Activated CD4-positive, CD25-positive, alpha-beta regulatory T cell (primary cell): ENCODE measurements at places on chromosomes 1 and 21.

DNA sequence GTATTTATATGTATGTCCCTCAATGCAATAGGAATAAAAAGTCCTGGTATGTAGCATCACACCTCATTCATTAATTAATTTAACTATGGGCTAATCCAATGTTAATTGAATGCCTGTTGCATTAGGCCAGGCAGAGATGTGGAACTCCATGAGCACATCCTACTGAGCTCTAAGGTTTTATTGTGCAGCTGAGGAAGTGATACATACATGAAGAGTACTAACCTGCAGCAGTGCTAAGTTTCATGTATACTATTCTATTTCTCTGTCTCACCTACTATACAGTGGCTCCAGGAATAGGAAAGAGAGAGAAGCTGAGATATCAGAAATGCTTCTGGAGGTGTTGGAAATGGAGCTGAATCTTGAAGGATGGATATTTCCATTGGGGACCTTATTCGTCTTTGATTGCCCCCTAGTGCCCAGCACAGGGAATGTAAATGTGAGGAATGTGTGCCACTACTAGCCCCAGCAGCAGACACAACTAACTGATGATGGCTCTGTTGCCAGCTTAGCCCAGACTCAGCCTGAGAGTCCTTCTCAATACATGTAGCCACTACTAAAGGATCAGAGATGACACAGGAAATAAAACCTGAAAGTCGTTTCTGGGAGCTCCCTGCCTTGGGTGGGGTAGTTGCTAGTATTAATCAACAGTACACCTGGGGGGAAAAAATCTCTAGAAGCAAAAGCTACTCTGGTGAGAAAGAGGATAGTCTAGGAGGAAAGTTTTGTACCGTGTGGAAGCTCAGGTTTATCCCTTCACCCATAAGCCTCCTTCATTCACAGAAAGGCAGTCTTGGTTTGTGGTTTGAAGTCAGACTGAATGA lies 173.3 kb upstream of the FOXD3 start:
- DNase-seq, result no peak

GRCh38 chr1:200767321-200767720 lies 28.6 kb downstream of the CAMSAP2 start:
- no peak for DNase-seq

GRCh38 chr1:243287652-243288051 lies 31.8 kb downstream of the SDCCAG8 start:
- no peak for DNase-seq

DNA sequence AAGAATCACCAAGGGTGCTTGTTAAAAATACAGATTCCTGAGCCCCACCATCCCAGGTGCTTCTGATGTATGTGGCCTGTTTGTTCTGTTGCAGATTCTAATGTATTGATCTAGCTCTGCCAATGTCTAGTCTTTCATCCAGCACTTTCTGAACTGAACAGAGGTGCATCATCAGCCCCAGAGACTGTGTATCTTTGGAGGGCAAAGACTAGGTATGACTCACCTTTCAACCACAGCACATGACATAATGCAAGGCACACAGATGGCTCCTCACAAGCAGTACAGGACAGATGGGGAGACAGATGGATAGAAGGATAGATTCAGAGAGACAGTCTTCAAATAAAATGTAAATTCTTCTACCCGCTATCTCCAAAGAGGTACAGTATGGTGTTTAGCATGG lies 32.3 kb downstream of the CD58 start:
- no peak for DNase-seq

- no peak for DNase-seq
These were observed 20.8 kb downstream of the ATP5PO start for GRCh38 chr21:33894736-33895288.

DNA sequence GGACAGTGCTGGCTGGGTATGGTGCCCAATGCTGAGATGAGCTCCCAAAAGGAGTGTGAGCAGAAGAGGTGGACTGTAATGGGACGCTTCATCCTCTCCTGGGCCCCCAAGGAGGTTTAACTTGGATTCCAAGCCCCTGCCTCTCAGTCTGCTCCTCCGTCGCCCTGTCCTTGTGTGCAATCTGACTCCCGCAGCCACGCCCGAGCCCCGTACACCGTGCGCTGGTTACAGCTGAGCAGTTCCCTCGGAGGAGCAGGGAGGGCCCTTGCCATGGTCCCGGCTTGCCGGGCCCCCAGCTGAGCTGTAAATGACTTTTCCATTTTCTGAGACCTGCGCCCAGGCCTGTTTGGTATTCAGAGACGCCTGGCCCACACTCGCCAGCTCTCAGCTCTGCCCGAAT lies 53.7 kb downstream of the PAX7 start:
- DNase-seq, result no peak

- DNase-seq, result no peak
These were observed 3.7 kb downstream of the RGS18 start for GRCh38 chr1:192161976-192162375.

DNA sequence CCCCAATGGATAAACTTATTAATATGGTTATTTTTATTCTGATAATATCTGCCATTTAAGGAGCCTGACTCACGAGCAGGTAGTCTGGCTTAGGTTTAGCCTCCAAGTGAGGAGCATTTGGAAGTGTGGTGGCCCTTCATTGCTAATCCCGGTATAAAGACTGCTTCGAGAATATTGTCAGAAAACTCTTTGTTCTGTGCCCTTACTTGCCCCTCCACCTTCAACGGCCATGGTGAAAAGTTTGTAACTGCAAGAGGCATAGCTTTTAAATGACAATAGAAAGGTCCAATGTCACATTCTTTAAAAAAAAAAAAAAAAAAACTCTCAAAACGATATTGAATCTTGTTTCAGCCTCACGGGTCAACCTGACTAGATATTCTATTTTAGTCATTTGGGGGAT lies 157.4 kb upstream of the PROX1 start:
- DNase-seq, result no peak

DNA sequence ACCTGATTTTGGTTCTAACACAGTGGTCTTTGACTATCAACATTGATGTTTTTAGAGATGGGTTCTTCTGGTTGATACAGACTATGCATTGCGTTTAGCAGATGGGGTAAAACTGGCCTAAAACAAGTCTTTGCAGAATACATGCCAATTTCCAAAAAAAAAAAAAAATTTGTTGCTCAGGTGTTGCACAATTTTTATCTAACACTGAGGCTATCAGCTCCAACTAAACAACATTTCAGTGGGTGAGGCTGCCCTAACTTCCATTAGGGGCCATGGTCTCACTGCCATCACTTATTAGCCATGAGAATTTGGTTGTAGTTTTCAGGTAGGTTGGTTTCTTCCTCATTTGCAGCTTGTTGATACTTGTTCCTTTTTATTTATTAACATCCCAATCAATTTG lies 14.0 kb downstream of the AGMAT start:
- no peak for DNase-seq

DNA sequence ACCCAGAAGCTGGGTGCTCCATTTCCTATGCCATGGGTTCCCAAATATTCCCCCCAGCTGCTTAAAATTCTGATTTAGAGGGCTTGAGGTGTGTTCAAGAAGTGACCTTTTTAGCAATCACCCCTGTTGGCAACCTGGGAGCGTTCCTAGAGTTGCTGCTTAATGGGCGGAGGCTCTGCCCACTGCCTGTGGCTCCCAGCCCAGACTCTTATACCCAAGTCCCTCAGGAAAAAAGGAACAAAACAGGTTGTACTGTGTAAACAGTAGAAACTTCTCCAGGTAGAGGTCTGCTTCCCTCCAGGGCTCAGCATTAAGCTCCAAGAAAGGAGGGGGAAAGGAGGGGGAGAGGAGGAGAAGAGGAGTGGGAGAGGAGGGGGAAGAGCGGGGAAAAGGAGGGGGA lies 14.6 kb upstream of the TENT5C start:
- no peak for DNase-seq

DNA sequence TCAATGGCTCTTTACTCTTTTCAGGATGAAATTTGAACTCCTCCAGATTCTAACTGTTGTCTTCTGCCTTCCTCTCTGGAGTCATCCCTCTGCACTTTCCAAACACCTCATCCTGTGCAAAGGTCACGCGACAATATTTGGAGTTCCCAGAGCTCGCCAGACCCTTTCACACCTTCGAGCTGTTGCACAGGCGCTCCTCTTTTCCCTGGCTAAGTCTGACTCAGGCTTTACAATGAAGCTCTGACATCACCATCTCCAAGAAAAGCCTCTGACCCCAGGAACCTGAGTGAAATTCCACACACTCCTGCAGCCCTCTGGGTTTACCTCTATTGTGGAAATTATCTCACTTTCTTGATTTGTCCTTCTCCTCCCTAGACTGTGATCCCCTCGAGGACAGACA lies 270.3 kb downstream of the RGS7 start:
- no peak for DNase-seq

- DNase-seq, result no peak
These were observed 45.5 kb upstream of the RASAL2 start for GRCh38 chr1:178048426-178048825.

DNA sequence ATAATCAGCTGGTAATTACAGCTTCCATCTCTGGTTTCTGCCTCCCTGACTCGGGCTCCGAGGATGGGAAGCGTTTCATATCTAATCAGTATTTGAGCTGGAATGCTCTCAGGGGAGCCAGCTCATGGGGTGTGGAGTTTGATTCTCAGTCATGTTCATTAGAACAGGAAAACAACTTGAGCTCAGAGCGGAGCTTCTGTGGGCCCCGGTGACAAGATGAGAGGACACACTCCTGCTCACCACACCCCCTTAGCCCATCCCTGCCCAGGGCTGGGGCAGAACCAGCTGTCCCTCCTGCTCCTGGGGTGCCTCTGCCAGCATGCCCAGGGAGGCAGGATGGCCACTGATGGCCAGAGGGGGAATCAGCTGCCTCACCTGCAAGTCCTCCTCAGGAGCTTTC lies 726.0 kb downstream of the PTPRU start:
- DNase-seq, result no peak

- no peak for DNase-seq
These were observed 51.3 kb upstream of the SLC45A1 start for GRCh38 chr1:8266436-8267165.

DNA sequence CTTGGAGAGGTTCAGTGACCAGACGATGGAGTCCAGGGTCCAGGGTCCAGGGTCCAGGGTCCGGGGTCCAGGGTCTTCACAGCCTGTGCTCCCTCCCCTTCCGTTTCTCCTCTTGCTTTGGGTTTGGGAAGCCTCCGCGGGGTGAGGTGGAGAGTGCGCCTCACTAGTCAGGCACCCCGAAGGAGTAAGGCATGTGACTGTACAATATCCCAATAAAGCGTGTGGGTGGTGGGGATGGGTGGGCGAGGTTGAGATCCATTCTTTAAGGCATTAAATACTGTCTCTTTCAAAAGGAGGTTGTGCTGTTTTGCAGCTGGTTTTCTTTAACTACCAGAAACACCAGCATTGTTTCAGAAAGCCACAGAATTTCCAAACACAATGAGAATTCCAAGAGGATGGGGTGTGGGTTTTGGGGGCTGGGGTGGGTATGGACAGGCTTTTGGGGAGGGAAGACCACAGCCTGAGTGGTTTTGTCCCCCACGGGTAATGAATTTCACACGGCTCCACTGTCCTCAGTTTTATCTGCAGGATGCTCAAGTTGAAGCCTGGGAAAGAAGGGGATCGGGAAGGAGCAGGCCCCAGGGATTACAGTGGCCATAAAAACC lies 65.7 kb downstream of the KIF26B start:
- DNase-seq, result no peak

- no peak for DNase-seq
These were observed 5.9 kb upstream of the KCNE2 start for GRCh38 chr21:34357889-34358288.

GRCh38 chr1:67683316-67683715 lies 1.7 kb upstream of the GADD45A start:
- no peak for DNase-seq

- no peak for DNase-seq
These were observed 374.6 kb upstream of the USP24 start for GRCh38 chr1:55589671-55590297.

DNA sequence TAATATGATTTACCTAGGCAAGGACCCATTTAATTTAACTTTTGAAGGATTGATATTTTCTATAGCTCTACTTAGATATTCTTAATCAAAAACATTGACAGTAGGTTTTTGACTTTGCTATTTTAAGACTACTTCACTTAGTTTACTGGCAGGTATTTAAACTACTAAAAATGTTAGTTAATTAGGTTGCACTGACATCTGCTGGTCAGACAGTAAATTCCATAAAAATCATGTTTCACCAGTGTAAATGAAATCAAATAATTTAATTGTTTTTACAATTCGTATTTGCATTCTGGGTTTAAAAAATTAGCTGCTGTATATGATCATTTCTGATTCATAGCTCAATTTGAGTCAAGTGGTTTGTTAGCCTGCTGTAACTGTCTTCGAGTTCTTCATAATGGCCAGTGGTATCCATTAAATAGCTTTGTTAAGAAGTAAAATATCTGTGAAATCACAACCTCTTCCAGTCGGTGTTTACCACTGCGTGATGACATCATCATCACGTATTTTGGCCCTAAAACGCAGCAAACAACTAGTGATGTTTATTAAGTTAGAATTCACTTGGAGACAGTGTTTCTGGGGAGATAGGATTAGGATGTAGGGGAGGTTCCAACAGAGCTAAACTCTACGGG lies 26.2 kb downstream of the EXTL2 start:
- DNase-seq, result no peak

DNA sequence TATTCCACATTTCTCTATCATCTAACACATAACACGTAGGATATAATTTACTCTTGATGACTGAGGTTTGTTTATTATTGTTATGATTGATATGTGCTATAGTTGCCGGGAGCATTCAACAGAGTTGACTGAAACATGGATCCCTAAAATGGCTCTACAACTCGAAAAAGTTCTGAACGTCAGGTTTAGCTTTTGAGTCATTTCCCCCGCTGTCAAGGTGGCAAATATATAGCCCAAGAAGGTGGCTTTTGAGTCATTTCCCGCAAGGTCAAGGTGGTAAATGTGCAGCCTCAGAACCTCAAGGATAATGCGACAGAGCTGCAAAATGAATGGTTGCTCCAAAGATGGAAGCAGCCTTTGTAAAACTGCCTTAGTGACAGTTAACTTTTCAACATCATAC lies 104.0 kb downstream of the NIBAN1 start:
- no peak for DNase-seq

DNA sequence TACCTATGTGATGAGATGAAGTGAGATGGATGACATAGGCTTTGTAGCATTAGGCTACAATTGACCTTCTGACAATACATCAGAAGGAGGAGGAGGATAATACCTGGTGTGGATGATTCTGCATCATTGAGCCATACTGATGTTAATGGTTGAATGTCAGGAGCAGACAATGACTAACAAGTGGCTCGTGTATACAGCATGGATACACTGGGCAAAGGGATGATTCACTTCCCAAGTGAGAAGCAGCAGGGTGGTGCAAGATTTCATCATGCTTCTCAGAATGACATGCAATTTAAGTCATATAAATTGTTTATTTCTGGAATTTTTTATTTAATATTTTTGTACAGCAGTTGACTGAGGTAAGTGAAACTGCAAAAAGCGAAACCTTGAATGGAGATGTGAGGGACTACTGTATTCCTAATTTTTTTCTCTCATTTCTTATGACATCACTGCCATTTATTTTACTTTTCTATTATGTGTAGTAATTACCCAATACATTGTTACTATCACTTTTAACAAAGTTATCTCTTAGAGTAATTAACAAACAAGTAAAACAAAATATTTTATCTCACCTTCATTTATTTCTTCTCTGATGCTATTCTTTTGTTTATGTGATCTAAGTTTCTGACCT lies 34.4 kb upstream of the COP1 start:
- no peak for DNase-seq

GRCh38 chr1:44911026-44911425 lies 68.0 kb upstream of the PTCH2 start:
- no peak for DNase-seq
